ENCODE measurements at places on chromosomes 1 and 21.

GRCh38 chr1:24641646-24642151 is 1.4 kb upstream of the SRRM1 start:
- DNase-seq: no peak

DNA sequence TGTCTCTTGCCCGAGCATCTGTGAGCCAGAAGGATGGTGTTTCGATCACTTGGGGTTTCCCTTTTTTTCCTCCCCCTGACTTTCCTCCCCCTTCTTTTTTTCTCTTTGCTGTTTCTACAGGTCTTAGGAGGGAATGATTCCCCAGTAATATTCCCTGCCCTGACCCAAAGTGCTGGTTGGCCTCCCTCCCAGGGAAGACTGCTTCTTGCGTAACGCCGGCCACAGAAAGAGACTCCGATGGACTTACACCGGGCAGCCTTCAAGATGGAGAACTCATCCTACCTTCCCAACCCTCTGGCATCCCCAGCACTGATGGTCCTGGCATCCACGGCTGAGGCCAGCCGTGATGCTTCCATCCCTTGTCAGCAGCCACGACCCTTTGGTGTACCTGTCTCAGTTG is 6.8 kb downstream of the RNF220 start:
- no peak for DNase-seq

GRCh38 chr1:165228111-165228655 is 128.3 kb downstream of the LMX1A start:
- DNase-seq: no peak

DNA sequence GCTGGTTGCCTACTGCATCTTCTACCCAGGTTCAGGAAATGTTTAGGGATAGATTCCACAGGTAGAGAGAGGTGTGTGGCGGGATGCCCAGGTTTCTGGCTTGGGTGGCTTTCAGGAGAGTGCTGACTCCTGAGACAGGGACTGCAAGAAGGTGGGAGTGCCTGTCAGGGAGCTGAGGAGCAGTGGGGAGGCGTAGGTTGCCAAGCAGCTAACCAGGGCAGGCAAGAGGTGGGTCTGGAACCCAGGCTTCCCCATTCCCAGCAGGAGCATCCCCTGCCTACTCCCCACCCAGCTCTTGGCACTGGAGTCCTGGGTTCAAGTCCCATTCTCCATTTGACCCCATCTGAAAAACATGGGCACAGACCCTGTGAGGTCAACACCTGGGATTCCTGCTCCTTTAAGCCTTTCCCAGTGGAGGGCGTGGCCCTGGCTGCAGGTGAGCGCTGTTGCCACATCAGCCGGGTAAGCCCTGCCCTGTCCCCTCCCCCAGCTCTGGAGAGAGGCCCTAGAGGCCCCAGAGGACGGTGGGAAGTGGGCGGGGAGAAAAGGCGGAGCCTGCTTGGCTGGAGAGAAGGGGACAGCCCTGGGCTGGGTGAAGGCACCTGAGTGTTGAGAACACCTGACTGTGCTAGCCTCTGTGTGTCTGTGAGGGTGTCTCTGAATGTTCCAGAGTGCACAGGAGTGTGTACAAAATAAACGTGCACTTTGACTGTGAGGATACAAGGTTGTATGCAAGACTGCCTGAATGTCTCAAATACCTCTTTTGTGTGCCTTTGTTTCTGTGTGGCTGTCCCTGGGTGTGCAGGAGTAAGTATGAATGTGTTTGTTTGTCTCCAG is 14.0 kb upstream of the SYNC start:
- DNase-seq: no peak

DNA sequence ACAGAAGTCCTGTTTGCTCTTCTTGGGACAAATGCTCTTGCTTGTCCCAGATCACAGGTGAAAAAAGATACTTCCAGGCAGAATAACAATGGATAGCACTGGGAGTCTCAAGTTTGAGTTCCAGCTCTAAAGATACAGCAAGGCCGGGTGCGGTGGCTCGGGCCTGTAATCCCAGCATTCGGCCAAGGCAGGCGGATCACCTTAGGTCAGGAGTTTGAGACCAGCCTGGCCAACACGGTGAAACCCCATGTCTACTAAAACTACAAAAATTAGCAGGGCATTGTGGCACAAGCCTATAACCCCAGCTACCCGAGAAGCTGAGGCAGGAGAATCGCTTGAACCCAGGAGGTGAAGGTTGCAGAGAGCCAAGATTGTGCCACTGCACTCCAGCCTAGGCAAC is 337.6 kb downstream of the SMYD3 start:
- DNase-seq: no peak

DNA sequence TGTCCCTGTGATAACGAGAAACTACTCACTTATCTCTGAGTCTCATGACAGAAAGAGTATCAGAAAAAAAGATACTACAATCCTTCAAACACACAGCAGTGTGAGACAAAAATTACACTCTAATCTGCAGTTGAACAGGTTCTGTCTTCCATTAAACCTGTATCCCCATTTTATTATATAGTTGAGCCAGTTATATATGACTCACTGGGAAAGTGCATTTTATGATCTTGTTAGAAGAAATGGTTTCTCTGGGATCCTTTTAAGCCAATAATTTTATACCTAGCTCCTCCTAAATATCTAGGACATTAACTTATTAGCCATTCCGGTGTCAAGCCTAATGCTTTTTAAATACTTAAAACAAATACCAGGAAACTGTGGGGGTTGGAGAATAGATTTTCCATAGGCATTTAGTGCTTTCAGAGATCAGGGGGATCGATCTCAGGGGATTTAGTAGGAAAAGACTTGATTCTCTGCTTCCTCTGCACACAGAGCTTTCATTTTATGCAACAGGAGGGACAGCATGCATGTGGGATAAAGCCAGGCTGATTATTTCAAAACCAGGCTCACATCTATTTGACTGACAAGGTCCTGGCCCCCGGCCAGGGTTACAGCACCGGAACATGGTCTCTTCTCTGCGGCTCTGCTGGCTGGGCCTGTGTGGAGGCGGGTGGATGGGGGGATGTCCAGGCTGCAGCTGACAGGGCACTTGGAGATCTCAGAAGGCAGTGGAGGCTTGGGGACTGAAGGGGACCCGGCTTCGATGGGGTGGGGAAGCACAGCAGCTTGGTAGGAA is 310.6 kb downstream of the DISC1 start:
- no peak for DNase-seq

DNA sequence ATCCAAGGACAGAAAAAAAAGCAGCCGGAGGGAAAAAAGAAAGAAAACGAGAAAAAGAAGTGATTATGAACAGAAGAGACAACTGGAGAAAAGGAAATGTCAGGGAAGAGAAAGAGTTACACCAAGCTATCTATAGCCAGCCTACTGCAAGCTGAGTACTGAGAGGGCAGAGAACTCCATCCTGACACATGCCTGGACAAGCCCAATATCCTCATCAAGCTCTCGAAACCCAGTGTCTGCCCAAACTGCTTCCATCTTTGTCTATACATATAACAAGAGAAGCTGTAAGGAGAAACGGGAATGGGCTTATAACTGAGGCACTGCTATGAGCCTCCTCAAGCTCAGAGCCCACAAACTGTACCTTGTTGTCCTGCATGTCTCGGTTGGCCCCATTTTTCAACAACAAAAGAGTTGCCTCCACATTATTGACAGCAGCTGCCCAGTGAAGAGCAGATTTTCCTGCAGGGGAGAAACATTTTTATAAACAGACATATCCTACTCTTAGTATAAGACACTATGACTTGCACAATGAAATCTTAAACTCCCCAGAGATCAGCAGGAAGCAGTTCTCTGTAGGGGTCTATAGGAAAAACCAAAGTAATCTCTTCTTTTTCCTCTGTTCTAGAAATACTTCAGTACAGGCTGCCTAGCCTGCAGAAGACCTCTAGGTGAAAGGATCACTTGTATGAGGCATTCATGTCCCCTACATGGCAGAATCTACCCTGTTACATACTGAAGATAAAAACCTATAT is 21.2 kb upstream of the ADAM30 start:
- no peak for DNase-seq

Measured in T1000 (cell line).